ENCODE measurements at places on chromosomes 6 and 20.

DNA sequence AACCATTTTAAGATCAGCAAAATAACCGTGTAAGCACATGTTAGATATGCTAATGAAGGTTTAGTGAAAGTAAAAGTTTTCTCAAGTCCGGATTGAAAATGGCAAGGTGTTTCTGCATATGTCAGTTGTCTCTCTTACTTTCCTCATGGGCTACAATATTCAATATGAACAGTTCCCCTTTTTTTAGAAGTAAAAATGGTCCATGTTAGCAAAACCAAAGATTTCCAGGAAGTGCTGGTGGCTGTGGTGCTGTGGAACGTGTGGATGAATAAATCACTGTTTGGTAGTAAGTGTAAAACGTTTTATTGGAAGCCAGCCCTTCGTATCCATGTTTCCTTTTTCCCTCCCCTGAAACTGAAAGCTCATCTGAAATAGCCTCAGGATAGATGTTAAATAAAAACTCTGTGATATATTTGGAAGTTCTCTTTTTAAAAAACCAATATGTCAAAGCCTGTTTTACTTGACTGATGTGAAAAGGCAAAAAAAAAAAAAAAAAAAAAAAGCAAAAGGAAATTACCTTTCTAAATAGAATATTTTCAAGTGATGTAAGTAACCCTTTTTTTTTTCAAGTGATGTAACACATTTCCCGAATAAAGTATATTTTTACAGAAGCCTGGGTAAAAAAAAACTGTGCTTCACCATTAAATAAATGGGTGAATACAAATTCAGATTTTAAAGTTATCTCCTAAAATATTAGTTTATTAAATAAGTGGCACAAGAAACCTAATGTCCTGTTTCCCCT lies 41.9 kb downstream of the PLEKHG1 start:
- peak; percentile 28 for DNase-seq

- DNase-seq, result no peak
Observed at GRCh38 chr6:167267921-167268401, 23.2 kb upstream of the UNC93A start.

DNA sequence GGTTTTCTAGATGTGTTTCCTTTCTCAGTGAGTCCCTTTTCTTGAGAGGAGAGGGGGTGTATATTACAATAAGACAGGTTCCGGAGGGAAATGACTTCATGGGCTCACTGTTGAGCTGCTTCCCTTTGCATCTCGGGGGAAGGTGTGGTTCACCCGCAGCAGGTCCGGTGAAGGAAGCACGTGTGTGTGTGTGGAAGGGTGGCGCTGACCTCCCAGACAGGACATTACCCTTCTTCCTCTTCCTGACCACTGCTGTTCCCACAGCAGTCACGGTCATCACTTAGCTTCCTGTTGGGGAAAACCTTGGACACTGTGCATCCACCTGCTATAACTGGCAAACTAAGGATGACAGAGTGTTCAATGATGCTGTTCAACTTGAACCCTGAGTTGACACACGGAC lies 83.6 kb downstream of the PLEKHG1 start:
- no peak for DNase-seq

DNA sequence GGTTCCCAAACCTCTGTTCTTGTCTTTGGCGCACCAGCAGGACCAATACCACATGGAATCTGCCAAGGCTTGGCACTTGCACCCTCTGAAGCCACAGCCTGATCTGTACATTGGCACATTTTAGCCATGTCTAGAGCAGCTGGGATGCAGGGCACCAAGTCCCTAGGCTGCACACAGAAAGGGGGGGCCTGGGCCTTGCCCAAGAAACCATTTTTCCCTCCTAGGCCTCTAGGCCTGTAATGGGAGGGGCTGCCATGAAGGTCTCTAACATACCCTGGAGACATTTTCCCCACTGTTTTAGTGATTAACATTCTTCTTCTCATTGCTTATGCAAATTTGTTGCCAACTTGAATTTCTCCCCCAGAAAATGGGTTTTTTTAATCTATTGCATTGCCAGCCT lies 5.4 kb upstream of the FAM120B start:
- DNase-seq, result no peak

DNA sequence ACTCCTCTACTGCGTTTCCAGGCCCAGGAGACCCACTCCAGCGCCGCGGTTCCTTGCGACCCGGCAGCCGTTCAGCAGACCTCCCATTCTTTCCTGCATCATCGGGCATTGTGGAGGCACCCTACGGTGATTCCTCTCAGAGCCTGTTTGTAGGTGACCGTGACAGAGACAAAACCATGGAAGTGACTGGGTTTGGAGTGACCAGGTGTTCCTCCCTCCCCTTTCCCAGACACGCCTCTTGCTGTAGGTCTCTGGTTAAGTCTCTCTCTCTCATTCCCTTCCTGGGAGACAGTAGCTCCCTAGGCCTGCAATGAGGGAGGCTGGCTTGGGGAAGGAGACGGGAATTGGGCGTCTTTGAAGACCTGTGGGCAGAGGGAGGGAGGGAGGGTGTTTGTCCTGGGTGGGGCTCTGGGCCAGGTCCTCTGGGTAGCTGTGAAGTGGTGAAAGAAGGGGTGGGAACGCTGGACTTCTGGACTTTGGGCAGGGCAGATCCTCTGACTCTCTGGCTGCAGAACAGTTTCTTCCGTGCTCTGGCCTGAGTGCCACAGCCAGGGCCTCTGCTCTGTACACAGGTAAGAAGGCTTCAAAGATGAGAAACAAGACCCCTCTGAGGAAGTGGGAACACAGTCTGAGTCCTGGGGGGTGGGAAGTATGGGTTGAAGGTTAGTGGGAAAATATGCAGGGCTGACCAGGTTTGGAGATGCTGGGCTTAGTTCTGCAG lies 763 bp downstream of the KLC4 start:
- DNase-seq, result no peak

DNA sequence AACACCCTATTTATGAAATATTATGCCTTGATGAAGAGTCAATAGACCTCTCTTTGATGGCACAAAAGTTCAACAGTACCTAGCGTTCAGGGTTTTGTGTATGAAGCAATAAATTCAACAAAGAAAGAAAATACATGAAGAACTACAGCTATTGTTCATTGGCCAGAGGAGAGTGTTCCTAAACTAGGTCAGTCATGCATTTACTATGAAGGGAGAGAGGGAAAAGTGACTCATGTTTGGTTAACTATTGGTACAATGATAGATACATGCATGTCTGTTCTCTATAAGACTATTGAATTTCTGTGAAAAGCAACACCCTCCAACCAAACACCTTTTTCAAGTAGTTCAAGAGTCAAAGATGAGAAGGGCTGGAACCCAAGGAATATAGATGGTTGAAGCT lies 50.7 kb downstream of the CLIC5 start:
- no peak for DNase-seq

- DNase-seq, result no peak
Observed at GRCh38 chr6:75275067-75275466, 9.5 kb downstream of the TMEM30A start.

- DNase-seq, result no peak
Observed at GRCh38 chr6:100339574-100340255, 125.0 kb downstream of the SIM1 start.

GRCh38 chr6:88574651-88575050 lies 388.8 kb downstream of the RNGTT start:
- DNase-seq, result no peak

DNA sequence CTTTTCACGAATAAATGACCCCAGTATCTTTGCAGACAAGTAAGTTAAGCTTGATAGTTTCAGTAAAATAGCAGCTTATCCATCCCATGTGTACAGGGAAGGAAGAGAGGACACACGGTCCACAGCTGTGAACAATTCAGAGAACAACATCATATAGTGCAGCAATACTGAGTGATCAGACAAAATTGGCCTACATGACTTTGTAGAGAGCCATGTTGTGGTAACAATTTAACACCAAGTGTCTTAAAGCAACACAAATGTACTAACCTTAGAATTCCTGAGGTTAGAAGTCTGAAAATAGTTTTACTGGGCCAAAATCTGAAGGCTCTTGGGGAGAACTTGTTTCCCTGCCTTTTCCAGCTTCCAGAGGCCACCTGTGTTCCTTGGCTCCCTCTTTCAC lies 12.5 kb downstream of the FAM184A start:
- no peak for DNase-seq

DNA sequence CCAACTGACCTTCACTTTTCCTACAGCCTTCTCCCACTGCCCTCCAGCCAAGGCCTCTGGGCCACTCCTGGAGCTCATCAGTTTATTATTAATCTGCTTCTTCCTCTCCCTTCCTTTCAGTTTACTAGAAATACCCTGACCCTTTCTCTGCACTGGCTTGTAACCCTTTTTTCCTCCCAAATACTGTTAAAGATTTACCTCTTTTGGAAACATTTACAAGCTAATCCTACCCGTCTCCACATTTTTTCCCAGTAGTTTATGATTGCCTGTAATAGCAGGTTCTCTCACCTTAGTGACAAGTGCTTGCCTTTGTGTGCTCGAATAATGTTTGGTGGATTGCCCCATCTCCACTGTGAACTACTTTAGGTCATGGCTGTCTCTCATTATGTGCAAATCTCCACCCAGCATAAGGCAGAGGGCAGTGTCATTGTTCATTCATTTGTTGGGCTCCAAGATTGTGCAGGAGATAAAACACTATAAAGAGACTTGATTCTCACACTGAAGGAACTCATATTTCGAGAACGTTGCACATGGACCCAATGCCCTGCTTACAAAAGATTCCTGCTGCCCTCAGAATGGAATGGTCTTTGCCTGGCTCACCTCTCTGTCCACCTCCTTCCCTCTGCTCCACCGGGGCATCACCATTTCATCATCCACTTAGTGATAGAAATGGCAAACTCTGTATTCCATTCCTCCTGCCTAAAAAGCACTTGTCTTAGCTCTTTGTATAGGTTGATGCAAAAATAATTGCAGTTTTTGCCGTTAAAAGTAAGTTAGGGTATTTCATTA lies 491.1 kb downstream of the UTRN start:
- DNase-seq, result no peak

- no peak for DNase-seq
Observed at GRCh38 chr20:1323256-1323655, 5.7 kb downstream of the SDCBP2 start.

DNA sequence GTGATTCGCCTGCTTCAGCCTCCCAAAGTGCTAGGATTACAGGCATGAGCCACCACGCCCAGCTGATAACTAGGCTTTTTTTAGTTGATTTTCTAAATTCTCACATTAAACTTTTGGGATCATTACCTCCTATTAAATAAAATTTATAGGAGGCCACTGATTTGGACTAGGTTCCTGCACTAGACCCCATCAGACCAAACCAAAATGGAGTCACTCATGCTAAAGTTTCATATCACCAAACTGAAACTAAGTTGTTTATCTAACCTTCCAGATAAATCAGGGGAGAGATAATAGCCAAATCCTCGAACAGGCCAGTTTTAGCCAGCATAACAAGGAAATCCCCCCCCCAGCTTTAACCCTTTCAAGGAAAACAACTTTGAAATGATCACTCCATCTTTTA lies 98.4 kb upstream of the SLC22A16 start:
- no peak for DNase-seq

GRCh38 chr6:159968295-159969203 lies at the start of gene IGF2R:
Gene IGF2R (plus strand): TSS chr6:159969082. CDS start chr6:159969247, 165 bp downstream.
- DNase-seq, result peak; percentile 92

DNA sequence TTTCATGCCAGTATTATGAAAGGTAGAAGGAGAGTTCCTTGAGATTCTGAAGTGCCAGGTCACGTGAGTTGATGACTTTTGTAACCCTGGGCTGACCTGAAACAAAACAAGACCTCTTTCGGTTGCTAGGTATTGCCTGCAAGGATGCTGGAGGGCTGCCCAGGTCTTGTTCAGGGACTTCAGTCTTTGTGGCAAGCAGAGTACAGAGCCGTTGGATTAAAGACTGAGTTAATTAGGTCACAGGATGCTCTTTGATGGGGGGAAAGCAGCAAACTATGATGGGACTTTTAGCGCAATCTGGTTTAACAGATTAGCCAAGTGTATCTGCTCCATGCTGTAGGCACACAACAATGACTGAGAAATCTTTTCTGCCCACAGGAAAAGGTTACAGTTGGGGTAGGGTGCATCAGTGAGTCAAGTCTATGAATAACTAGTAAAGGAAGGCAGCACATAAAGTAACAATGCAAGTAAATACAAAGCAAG lies 12.8 kb upstream of the ELOVL5 start:
- peak; percentile 47 for DNase-seq

- no peak for DNase-seq
Observed at GRCh38 chr6:43966374-43966658, 160.9 kb downstream of the MRPL14 start.

GRCh38 chr6:169501128-169501527 lies 200.7 kb downstream of the WDR27 start:
- DNase-seq, result no peak

DNA sequence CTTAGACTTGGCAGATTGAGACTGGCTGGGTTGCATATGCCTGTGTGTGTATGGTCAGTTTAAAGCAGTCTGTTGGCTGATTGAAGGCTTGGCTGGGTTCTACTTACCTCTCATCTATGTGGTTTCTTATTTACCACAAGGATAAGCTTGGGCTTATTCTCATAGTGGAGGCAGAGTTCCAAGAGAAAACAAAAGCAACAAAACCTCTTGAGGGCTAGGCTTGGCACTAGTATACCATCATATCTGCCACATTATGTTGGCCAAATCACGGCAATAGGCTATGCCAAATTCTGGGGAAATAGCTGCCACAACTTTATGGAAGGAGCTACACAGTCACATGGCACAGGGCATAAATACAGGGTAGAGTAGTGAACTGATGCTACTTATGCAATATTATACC lies 714.1 kb downstream of the CBLN4 start:
- DNase-seq, result no peak

DNA sequence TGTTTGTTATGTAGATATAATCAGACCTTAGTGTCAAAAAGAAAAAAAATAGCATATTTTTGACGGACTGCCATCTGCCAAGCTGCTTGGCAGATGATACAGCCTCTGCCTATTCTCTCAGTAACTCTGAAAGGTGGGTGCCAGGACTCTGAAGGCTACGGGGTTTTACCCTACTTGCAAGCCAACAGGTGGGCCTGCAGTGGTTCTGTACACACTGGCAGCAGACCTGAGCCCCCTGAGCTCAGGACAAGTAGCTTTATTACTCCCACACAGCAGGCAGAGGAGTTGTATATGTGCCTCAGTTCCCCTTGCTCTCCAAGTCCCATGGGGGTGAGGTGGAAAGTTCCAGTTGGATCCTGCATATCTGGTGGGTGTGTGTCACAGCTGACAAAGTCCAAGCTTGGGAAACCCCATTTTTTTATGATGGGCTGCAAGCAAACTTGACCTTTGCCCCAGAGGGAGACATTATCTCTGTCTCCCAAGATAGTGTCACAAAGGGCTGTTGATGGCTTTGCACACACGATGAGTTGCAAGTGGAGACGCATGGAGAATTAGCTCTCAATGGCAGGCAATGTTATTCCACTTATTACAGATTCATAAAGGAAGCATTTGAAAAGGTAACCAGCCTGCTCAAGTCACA lies 20.5 kb upstream of the AFDN start:
- DNase-seq, result no peak

GRCh38 chr20:37519508-37520418 lies 1.3 kb upstream of the NNAT start:
- DNase-seq, result no peak

DNA sequence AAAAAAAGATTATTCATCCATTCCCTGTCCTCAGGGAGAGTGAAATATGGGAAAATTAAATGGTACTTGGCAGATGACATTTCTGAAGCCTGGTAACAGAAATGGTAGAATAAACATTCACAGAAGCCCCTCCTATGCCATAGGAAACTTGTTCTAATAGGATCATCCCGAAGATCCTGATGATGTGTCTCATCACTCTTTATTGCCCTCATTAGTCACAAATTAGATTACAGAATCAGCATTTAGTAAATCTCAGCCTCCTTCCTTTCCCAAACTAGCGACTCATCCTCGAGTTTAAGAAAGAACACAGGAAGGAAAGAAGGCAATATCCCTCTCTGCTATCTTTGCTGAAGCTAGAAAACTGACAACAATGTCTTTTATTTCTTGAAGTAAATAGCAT lies 154.4 kb downstream of the TMEM200A start:
- no peak for DNase-seq

GRCh38 chr6:161462148-161462547 lies 188.3 kb upstream of the AGPAT4 start:
- DNase-seq, result no peak

Measured in inflammatory macrophage (primary cell).